ENCODE measurements at places on chromosomes 4 and X.

GRCh38 chr4:147102596-147102995 lies 156.9 kb upstream of the TTC29 start:
- no peak for DNase-seq

- no peak for DNase-seq
Measured at GRCh38 chr4:35883108-35883507, 361.2 kb downstream of the ARAP2 start.

- no peak for DNase-seq
Measured at GRCh38 chr4:39464886-39465501, 6.1 kb downstream of the LIAS start.

DNA sequence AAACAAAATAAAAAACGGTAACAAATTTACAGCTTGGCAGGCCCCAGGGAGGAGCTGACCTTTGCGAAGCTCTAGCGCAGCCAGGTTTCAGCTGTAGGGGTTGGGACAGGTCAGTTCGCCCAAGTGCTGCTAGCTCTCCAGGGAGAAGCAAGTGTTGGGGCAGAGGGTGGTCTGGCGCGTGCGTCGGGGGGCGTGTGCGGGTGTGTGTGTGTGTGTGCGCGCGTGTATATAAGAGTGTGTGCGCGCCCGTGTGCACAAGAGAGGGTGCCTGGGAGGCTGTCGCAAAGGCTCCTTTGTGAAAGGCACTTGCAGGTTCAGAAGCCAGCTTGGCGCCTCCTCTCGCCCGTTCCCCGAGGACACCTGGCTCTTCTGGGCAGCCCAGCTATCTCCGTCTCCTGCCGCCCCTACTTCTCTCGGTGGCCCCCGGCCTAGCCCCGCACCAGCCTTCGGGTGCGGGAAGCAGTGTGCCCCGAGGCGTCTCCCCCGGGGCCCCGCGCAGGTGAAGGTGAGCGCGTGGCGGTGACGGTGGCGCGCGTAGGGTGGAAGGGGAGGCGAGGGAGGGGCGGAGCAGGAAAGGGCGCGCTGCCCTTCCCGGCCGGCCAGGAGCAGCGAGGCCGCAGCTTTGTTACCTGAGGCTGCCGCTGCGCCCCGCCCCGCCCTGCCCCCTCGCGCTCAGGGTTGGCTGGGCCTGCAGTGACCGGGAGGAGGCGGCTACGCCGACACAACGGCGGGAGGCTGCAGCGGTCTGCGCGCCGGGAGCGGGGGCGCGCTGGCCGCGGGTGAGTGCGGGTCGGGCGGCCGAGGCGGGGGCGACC lies at the start of gene FHDC1:
TSS of gene FHDC1 (plus strand) at position 693 of the 815 bp plus-strand sequence. CDS start 6,735 bp downstream, outside the sequence.
- peak; percentile 85 for DNase-seq

DNA sequence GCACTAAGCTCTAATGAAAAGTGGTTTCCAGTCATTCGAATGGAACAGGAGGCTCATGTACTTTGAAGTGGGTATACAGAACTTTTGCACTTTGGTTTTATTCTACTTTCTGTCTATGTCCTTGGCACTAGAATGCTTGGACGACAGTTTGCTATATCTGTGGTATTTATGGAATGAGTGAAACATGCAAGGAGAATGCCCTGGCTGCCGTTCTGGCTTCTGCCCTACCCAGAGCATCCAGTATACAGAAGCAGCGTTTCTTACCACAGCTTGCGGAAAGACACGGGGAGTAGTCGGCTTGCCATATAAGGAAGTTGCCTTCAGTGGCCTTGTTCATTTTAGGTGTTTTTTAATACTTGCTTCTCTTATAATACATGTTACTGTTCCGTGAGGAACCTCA lies 98.0 kb downstream of the TBL1X start:
- DNase-seq = no peak

DNA sequence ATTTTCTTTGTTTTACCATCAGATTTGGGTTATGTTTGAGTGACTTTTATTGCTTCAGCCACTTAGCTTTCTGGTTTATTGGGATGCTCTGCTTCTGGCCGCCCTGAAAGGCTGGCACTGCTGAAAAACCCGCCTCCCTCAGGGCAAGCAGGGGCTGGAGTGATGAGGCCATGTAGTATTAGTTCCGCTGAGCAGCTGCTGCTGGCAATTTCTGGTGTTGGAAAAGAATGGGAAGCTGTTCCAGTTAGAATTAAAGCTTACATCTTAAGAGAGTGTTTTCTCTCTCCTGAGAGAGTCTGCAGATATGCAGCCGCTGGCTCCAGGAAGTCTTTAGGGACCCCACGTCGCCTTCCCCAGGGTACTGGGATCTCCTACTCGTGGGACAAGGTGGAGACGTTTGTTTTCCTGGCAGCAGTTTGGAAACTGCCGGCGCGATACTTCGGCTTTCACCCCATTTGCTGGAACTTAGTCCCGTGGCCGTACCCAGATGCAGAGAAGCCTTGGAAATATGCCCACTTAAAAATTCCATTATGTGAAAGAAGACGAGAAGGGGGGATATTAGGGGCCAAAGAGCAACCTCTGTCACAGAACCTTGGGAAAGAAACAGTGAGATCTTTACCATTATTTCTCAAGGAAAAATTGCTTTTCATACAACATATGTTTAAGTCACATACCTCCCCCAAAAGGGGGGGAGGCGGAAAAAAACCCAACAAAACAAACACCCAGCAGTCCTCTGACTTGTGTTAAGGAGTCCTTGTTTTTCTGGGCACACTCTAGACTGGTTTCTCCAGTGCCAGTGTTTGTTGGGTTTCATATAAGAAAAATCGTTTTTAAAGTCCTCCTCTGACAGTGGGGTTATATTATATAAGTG lies 72.6 kb downstream of the TMEM131L start:
- DNase-seq = no peak
